ENCODE measurements at places on chromosomes 3 and 15. TPM values are rescaled to one million over a fixed set of nuclear protein-coding genes. Genes with fewer than 3 reads are reported as not detected.

The TRH gene
- not detected for total RNA-seq

The SATB1 gene
- total RNA-seq, result 2.1 TPM

The PROK2 gene
- total RNA-seq, result not detected

The THBS1 gene
- total RNA-seq, result 613 TPM

The EIF2A gene
- 158 TPM for total RNA-seq

The GRAMD2A gene
- total RNA-seq, result 10.2 TPM

The ROPN1 gene
- not detected for total RNA-seq

The LARP6 gene
- 6.0 TPM for total RNA-seq

The GRIP2 gene
- 0.28 TPM for total RNA-seq

The NME9 gene
- total RNA-seq, result not detected
